ENCODE measurements at places on chromosomes 11 and 22.

DNA sequence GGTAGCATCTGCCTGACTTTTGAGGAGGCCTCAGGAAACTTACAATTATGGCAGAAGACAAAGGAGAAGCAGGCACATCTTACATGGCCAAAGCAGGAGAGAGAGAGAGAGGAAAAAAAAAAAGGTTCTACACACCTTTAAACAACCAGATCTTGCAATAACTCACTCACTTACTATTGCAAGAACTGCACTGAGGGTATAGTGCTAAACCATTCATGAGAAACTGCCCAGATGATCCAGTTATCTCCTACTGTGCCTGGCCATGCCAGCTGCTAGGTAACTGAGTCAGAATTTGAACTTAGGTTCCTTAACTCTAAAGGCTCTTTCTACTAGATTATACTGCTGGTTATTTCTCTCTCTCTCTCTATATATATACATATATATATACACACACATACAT lies 7.3 kb downstream of the HORMAD2 start:
- H3K27me3 ChIP-seq, result no peaks in the 10 kb centered on the region
- H3K4me3 ChIP-seq, result no peak overlapping the region
- H3K36me3 ChIP-seq, result no peaks in the 10 kb centered on the region

GRCh38 chr11:134019500-134019899 lies 49.4 kb upstream of the JAM3 start:
- no peaks in the 10 kb centered on the region for H3K27me3 ChIP-seq
- H3K4me3 ChIP-seq, result no peak overlapping the region
- no peaks in the 10 kb centered on the region for H3K4me1 ChIP-seq
- H3K36me3 ChIP-seq, result no peaks in the 10 kb centered on the region
- DNase-seq, result no peak

GRCh38 chr22:48574776-48575617 lies 1252.7 kb downstream of the BRD1 start:
- no peaks in the 10 kb centered on the region for H3K27me3 ChIP-seq
- peak; percentile 83 for DNase-seq
- H3K27ac ChIP-seq, result no peak overlapping the region
- H3K4me3 ChIP-seq, result no peak overlapping the region

DNA sequence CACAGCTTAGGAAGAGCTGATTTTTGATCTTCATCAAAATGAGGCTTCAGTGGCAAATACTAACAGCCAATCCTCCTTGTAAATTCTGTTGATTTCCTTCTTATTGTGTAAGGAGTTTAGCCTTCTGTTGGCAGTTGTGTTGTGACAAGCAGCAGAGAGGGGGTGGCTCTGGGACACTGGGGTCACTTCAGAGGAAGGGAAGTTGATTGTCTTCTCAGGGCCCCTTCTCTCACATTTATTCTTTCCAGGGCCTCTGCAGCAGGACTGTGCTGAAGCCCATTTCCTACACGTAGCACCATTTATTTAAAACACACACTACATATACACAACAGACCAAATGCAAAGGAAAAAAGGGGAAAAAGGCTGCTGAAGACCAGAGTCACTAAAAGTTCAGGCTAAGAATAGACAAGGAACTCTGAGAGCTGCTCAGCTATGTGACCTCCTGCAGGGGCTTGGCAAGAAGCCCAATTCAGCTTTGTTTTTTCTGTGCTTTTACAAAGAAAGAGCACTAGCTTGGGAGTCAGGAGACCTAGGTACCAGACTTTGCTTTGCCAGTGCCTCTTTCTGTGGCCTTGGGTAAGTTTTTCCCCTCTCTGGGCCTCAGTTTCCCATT lies 28.3 kb upstream of the UPB1 start:
- DNase-seq, result no peak
- no peaks in the 10 kb centered on the region for H3K27me3 ChIP-seq

- no peaks in the 10 kb centered on the region for H3K36me3 ChIP-seq
- H3K4me1 ChIP-seq, result no peaks in the 10 kb centered on the region
- H3K4me3 ChIP-seq, result no peak overlapping the region
- no peak for DNase-seq
- no peaks in the 10 kb centered on the region for H3K27me3 ChIP-seq
- H3K27ac ChIP-seq, result no peak overlapping the region
These were observed 24.1 kb upstream of the MICAL3 start for GRCh38 chr22:18048441-18048898.
